ENCODE measurements at places on chromosomes 16 and 17.

GRCh38 chr17:20207262-20207985 lies 198.3 kb downstream of the SPECC1 start:
- DNase-seq = no peak

GRCh38 chr16:81831722-81832126 lies 52.6 kb downstream of the PLCG2 start:
- peak; percentile 75 for DNase-seq

- DNase-seq = peak; percentile 26
Measured at GRCh38 chr16:55494994-55495421, 13.9 kb upstream of the LPCAT2 start.

- DNase-seq = no peak
Measured at GRCh38 chr16:69479775-69480174, 55.4 kb downstream of the CYB5B start.

DNA sequence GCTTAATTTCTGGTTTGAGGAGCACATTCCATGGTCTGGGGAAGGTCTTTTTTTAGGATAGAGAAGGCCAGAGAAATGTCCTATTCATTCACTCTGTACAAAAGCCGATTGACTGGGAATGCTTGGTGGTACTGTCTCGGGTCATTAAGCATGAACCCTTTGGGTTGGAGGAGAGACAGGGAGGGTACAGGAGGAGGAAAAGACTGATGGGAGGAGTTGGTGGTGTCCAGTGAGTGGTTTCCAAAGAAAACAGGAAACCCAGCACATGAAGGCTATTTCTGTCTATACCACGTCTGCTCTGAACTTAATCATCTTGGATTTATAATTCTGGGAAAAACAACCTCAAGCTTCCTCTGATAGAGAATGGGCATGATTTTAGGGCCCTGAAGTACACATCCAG lies 111.9 kb downstream of the XYLT1 start:
- no peak for DNase-seq

DNA sequence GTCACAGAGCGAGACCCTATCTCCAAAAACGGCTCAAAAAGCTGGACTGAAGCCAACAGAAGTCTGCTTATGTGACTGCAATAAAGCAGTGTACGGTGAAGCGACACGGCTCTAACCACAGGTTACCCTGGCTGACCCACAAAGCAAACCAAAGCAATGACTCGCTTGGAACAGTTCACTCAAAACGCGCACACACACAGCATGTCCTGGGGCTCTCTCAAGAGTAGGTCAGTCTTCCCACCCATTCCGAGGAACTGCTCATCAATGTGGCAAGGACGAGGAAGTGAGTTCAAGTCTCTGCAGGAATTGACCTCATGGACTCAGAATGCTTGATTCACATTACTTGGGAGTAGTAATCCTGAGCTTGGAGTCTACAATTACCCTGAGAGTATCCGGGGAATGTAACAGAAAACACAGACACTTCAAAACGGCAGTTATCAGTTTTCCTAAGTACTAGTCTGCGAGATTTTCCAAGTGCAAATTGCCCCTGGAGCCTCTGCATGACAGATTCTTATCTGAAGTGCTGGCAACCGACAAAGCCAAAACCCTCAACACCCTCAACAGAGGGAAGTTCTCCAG lies 25.4 kb downstream of the PELP1 start:
- no peak for DNase-seq

All from GDM1 (cell line).